ENCODE measurements at places on chromosomes 3 and 15. TPM values are rescaled to one million over a fixed set of nuclear protein-coding genes. Genes with fewer than 3 reads are reported as not detected.

Gene CLDN18
- total RNA-seq: not detected

DNA sequence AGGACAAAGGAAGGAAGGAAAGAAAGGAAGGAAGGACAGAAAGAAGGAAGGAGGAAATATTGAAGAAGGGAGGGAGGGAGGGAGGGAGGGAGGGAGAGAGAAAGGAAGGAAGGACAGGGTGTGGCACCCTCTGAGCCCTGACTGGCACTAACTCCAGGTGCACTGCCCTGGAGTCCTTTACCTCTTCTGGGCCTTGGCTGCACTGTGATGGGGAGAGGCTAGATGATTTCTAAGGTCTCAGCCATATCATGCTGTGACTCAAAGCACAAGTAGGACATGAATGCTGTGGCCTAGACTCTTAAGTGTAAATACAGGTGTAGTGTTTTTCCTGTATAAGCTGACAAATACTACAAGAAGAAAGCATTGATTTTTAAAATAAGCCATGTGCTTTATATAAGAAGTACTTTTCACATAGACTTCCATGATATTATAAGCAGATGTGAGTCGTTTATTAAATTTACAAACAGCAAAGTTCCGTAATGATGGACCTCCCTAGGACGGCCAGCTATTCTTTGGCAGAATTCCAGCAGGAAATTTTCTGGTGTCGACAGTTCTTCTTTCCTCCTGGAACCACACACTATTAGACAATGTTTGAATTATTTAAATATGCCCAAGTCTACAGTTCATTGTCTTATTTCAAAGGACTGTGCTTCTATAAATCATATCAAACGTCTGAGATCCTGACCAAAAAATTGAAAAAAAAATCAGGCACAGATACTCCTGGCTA is 213.8 kb upstream of the C2CD4B start:
- DNase-seq: no peak

Gene HYPK
- total RNA-seq: 14.0 TPM

- no peak for DNase-seq
These were observed 6.0 kb downstream of the SLC6A11 start for GRCh38 chr3:10822055-10822454.

- DNase-seq: no peak
These were observed 29.8 kb upstream of the MUC13 start for GRCh38 chr3:124964387-124964786.

Gene SH3BP5
- total RNA-seq: 9.4 TPM

Data from activated CD4-positive, alpha-beta T cell treated with anti-CD3 and anti-CD28 coated beads for 36 hours (primary cell).